ENCODE measurements at places on chromosomes 3 and 15.

DNA sequence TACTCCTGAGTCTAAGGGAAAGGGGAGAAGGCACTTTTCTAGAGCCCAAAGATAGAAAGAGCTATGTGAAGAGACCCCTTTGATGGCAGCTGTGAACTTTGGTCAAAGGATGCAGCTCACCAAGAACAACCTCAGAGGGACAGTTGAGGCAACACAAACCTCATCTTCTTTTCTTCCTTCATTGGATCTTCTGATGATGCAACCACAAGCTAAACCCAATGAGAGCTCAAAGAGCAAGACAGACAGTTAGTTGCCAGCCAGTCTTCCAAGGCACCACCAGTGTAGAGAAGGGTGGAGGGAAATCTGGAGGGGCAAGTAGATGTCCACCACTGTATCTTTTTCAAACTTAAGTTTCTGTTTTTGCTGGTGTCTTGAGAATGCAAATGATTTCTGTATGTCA lies 10.4 kb upstream of the MNS1 start:
- DNase-seq: no peak

- DNase-seq: no peak
These were observed 31.4 kb downstream of the GTF2E1 start for GRCh38 chr3:120773932-120774331.

DNA sequence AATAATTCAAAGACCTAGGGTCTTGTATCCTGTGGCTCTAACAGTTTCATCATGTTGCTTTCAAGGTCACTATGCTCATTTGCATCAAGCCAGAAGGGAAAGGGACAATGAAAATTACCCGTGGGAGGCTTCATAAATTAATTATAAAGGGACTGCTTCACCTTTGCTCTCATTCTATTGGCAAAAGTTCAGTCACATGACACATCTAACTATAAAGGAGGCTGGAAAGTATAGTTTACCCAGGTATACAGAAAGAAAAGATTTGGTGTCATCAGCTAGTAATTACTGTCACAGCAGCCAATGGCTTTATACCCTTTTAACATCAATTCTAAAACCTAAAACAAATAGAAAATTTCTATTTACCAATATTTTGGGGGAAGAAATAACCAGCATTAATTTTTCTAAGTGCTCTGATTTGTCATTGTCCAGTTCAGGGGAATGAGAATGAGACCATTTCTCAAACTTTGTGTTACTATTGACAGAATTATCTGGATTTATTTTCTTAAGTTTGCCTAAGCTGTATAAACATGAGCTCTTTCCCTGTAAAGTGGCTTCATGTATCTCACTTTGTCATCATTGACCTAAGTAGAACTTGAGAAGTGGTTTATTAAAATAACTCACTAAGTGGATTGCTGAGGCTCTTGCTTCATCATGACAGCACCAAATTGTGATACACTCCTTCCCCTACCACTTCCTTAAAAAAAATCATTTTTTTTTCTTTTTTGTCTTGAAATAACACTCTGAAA lies 257.7 kb upstream of the PEX5L start:
- DNase-seq: no peak

GRCh38 chr15:88989578-88989977 lies 76.4 kb upstream of the MFGE8 start:
- DNase-seq: no peak

DNA sequence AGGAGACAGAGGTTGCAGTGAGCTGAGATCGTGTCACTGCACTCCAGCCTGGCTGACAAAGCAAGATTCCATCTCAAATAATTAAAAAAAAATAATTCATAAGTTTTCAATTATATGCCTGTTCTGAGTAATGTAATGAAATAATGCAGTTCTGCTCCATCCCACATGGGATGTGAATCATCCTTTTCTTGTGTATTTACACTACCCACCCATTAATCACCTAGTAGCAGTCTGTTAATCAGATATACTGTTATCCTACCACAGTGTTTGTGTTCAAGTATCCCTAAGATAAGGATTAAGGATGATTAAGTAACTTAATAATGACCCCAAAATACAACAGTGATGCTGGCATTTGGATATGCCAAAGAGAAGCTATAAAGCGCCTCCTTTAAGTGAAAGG lies 38.8 kb downstream of the PIGB start:
- DNase-seq: no peak

- DNase-seq: no peak
These were observed 9.5 kb downstream of the GORASP1 start for GRCh38 chr3:39097716-39098472.

GRCh38 chr3:65901226-65901625 lies 137.5 kb downstream of the MAGI1 start:
- no peak for DNase-seq

DNA sequence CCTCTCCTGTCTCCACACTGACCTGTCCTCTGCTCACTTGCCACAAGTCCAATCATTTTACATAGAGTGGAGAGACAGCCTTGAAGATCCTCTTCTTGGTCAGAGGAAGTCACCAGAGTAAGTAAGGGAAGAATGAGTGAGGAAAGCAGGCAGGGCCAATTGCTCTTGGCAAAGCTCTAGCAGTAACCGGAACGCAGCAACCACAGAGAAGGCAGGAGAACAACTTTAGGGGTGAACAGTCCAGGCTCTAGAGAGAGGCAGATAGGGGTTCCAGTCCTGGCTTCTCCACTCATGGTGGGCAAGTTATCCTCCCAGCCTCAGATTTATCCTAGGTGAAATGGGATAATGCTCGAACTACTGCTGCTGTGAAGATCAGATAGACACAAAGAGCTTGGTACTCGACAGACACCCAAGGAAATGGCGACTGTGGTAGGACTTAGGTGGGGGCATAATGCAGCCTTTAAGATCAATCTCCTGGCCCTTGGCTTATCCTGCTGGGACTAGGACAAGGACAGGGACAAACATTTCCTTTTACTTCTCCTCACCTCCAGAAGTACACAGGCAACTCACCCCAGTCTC lies 1.2 kb upstream of the ADAMTSL3 start:
- DNase-seq: no peak

GRCh38 chr3:139120086-139121056 lies 75.7 kb upstream of the PRR23C start:
- DNase-seq: no peak

DNA sequence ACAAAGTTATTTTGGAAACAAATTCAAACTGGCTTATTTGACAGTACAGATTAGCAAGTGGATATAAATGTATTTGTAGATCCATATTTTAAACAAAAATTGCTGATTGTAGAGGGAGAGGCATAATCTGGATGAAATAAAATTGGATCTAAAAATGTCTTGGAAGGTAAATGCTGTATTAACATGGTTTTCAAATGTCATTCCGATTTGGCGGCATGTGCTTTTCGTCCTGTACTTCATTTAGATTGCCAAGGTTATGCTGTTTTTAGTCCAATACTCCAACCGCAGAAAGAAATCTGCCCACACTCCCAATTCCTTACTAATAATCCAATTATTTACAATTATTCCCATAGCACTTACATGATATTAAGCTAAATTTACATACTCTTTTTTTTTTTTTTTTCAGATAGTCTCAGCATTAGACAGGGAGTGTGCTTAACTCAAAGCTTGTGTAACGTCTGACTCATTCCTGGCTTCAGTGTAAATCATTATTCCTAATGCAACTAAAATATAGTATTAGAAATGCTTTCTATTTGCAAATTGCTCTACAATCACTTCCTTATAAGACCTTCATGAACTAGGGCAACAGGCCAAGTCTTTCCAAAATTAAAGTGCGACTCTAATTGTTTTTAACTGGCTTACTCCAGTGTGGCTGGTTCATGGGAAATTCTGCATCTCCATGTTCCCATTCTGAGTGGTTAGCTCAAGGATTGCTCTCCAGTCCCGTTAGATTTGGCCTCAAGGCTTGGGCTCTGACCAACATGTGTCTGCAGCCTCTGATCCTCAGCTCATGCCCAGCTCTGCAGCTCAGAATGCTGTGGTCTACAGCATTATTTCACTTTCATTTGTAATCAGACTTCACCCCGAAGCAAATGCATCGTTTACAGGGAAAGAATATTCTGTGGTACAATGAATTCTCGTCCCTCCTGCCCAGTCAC lies 103.9 kb downstream of the FBN1 start:
- no peak for DNase-seq
